AG04450 (cell line): ENCODE measurements at places on chromosomes 1 and 21. TPM values are rescaled to one million over a fixed set of nuclear protein-coding genes. Genes with fewer than 3 reads are reported as not detected.

DNA sequence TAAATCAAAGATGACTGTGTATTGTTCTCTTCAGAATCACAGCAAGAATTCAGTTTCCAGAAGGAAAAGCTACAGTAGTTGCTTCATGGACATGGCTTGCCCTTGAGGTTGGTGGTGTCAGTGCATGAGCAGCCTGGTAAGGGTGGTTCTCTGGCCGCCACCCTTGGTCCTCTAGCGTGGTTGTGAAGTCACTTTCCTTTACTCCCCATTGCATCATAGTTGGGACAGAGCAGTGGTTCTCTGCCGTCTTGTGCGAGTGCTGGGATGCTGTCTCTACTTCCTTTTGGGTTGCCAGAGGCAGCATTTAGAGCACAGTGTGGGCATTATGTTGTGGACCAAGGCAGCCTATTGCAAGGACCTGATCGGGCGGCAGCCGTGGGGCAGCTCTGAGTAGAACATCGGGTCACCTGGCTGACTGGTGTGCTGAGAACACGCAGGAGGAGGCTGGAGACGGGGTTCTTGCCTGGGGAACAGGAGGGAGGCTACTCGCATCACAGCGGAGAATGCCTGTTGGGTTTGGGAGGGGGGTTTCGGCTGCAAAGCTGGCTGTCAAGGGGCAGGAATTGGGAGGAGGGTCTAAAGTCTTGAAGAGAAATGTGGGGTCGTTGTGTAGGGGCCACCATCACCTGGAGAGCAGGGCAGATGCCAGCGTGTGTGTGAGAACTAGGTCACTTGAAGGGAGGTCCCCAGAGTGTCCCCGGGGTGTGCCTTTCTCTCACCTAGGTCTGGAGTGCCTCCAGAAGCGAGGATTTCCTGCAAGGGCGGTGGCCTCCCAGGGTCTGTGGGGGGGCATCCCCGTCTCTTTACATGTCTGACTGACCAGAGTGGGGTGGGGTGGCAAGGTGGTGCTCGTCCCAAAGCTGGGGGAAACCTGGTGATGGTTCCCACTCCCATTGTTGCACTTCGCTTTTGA is 6.3 kb downstream of the ARF1 start:
- DNase-seq = no peak

GRCh38 chr1:158176399-158176798 is 4.3 kb upstream of the CD1D start:
- no peak for DNase-seq

DNA sequence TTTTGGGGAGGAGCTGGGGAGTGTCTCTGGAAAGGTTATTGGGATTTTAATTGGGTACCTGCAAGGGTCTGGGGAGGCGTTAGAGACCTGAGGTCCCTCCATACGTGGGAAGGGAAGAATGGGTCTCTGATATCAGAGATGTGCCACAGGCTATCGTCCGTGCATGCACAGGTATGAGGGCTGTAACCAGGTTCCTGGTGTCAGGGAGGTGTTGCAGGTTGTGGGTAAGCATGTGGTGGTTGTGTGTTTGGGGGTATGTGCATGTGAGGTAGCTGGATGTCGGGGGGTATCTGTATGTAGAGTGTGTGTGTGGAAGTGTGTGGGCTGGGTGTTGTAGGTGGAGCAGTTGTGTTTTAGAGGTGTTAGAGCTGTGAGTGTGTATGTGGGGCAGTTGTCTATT is 8.3 kb downstream of the AHDC1 start:
- DNase-seq = no peak

DNA sequence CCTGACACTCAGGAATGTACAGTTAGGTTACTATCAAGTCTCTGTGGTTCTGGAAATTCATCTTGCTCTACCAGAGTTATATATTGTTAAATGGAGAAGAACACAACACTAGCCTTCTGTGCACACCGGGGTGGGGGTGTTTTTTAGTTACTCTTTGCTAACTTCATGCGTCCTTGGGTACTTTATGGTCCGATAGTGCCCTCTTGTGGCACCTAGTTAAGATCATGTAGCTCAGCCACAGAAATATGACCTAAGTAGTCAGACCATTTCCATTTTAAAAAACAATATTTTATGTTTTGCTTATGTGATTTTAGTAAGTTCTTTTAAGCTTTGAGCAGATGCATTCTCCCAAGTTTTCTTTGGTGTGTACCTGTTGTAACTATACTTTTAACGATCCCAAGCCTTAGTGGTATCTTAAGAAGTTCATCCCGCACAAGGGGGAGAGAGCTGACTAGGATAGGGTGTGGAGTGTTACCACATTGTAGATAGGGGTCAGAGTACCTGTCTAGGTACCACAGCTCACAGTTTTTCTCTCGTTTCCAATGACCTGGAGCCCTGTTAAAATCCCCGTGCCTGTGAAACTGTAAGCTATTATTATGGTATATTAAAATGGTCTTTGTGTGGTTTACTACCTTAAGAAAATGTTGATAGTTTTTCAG is 20.6 kb upstream of the SH3D21 start:
- DNase-seq = peak; percentile 81

- no peak for DNase-seq
Measured at GRCh38 chr1:221105578-221105977, 226.3 kb downstream of the HLX start.

DNA sequence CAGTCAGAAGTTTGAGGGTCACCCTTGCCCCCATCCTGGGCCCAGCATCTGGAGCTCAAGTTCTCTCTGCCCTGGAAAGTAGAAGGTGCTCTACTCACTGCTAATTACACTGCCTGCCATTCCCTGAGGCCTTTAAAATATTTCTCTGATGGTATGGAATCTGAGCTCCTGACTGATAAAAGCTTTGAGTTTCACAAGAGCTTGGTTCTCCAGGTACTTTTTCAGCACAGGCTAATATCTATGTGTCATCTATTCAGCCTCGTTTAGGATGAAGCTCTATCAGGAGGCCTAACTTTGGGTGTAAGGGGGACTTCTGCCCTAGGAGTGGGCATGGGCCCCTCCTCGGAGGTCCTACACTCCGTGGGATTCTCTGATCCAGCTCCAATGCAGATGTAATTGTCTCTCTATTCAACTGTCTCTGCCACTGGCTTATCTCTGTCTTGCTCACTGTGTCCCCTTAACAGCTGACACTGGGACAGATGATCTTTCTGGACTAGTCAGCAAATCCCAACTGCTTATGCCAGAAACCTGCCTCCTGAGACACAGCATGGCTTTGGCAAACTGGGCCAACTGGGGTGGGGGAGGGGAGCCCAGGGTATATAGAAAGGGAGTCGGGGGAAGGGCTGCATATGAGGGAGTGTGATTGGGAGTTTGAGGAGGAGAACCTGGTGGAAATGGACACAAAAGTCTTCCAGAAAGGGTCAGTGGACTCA is 104.2 kb upstream of the GADD45A start:
- DNase-seq = no peak

DNA sequence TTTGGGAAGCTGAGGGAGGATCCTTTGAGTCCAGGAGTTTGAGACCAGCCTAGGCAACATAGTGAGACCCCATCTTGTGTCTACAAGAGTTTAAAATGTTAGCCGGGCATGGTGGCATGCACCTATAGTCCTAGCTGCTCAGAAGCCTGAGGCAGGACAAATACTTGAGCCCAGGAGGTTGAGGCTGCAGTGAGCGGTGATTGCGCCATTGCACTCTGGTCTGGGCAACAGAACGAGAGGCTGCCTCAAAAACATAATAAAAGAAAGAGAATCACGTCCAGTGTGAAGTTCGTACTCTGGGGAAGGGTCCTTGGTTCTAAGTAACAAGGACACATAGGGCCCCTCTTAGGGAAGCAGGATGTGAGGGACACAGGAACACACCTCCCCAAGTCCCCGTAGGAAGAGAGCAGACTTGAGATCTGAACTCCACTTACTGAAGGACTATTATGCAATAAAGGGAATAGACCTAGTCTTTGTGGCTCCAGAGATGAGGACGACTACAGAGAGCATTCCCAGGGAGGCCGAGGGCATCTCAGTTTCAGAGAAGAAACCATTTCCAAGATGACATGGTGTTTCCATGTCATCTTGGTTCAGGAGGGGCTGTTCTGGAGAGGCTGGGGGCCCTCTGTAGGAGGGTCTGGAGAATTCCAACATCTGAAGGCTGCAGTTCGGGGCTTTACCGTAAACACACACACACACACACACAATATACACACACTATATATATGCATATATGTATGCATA is 10.8 kb upstream of the ENO1 start:
- DNase-seq = no peak

DNA sequence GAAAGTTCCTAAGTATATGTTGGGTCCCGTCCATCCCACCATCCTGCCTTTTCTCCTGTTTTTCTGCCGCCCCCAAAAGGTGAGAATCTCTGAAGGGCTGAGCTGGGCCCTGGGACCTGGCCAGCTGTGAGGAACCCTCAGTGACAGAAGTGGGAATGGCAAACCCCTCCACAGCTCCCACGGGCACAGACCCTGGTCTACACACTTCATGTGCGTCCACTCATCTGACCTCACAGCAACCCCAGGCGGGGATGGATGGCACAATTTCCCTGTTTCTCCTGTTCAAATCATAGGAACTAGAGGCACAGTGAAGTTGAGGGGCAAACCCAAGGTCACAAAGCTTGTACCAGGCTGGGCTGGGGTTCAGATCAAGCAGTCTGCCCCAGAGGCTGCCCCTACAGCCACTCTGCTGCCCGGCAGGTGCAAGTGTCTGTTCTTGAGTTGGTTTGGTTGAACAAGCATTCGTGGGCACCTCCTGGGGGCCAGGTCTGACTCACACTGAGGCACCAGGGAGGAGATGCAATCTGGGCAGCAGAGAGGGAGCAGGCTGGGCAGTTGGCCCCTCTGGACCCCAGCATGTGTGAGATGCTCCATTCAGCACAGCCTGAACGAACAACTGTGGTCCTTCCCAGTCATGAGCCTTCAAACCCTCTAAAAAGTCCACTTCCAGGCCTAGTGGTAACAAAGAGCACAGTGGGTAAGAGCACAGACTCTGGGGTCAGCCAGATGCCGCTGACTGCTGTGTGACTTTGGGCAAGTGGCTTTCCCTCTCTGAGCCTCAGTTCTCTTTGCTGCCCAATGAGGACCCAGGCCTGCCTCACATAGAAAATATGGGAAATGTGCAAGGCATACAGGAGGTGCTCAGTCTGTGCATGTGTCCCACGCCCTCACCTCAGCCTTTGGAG is 4.0 kb downstream of the EDN2 start:
- DNase-seq = no peak

The CHRM3 gene
- 0.02 TPM in 1 of 2 replicates, not detected in the other for polyA plus RNA-seq

The PPIAL4G gene
- polyA plus RNA-seq = not detected in 2 replicates

The GJC2 gene
- 1.2 and 1.8 TPM in 2 replicates for polyA plus RNA-seq
